ENCODE measurements at places on chromosomes 7 and 10.

DNA sequence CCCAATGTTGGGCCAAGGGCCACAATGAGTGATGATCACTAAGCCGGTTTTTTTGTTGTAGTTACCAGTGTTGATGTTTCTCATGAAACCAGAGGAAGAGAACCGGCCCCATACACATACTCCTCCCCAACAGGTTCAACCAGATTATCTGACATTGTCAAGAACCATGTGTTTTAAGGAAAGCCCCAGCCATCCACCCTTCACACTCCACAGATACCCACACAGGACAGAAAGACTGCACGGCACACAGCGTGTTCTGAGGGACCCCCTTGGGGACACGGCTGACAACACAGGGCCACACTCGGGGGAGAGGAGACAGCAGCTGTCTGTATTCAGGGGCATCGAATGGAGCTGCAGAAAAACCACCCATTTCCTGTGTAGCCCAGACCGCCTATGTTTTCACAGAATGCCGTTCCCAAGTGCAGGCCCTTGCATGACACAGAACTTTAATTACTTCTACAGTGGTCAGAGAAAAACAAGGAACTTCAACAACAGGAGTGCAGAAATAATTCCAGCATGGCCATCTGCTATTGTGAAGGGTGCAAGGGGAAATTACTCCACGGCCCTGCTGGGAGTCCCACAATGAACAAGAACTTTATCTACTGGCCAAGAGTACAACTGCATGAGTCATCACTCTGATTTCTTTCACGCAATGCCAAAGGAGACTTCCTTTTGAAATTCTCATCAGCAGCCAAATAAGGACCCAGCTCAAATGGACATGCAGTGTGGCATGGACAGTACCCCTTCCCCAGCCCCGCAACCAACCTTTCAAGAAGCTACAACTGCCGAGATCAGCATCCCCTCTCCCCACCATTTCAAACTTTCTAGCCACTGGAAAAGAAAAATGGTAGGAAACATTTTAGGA lies 2.3 kb downstream of the KLF6 start:
- DNase-seq, result no peak

DNA sequence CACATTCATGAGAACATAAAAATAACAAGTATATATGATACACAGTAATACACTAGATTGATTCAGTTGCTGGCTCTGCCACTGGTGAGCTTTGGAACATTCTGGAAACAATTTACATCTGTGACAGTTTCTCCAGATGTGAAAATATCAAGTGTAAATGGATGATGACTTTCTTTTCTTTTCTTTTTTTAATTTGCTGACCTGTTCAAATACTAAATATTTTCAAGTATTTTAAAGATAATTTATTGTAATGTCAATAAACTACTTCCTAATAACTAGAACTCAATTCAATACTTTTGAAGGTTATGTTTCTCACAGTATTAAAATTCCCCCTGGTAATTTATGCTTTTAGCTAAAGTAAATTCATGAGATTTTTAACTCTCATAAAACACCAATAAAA lies 180.3 kb downstream of the CRPPA start:
- no peak for DNase-seq

DNA sequence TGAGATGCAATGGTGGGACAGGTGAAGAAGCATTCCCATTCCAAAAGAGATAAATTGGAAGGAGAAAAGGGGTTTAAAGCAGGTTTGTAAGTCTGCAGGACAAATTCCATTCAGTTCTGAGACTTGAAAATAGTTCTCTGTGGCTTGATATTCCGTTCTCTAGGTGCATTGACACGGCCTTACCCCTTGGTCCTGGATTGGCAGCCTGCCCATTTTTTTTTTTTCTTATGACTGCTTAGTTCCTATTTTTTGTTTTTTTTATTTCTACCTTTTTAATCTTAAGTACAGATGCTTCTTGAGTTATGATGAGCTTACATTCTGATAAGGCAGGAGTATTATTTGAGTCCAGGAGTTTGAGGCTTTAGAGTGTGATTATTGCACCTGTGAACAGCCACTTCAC lies 70.6 kb downstream of the MLLT10 start:
- DNase-seq, result no peak

GRCh38 chr10:112311481-112311880 lies 28.3 kb downstream of the TECTB start:
- no peak for DNase-seq

GRCh38 chr10:111458256-111458655 lies 381.4 kb downstream of the ADRA2A start:
- no peak for DNase-seq

DNA sequence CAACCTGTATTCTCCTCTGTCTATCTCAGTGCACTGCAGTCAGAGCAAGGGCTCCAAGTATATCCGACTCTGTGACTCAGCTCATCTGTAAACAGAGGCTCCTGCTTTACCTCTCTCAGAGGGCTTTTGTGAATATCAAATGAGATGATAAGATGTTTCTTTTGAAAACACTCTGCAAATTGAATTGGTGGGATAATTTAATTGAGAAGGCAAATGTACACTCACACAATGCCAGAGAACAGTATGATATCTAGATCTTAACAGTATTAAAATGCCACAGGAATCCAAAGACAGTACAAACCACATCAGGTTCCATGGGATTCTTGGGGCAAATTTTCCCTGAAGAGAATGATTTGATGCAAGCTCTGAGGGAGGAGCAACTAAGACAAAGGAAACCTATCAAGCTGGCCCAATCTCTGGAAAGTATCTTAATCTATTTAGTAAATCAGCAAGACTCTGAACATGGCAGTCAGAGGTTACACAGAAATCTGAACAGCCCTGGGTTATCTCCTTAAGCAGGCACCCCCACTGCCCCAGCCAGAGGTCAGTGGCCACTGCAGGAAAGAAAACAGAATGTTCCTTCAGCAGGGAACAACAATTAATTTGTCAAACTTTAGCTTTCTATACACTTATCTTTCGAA lies 45.9 kb downstream of the DOCK4 start:
- DNase-seq, result no peak

DNA sequence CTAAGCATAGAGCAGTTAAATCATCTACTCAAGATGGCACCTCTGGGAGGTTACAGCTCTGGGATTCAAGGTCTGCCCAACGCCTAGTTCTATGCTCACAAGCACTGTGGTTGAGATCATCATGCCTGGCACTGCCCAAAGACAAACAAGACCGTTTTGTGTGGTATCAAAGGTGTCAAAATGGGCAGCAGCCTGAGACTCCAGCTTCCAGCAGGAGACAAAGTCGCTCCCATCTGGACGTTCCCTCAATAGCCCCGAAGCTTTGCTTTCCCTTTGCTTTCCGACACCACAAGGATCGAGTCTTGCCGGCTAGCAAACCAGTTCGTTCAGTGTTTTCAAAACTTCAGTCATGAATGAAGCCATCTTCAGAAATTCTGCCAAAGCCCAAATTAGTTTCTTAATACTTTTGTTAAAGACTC lies 5.1 kb downstream of the HABP2 start:
- DNase-seq, result no peak

DNA sequence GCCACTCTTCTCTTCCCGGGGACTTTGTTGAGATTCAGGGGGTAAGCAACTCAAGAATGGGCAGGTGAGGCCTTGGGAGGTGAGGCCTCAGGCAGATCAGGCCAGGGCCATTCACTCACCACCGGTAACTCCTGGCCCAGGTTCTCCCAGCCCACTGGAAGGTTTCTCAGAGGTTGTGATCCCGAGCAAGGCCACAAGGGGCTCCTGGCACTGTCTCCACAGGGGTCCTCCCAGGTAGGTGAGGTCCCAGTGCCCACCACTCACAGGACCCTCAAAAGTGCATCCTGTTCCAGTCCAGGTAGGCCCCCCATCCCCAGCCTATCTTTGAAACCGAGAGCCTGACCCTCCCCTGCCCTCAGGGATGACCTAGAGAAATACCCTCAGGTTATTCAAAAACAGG lies 236.1 kb downstream of the BUB3 start:
- no peak for DNase-seq

GRCh38 chr10:50470345-50470744 lies 153.4 kb downstream of the SGMS1 start:
- DNase-seq, result no peak

DNA sequence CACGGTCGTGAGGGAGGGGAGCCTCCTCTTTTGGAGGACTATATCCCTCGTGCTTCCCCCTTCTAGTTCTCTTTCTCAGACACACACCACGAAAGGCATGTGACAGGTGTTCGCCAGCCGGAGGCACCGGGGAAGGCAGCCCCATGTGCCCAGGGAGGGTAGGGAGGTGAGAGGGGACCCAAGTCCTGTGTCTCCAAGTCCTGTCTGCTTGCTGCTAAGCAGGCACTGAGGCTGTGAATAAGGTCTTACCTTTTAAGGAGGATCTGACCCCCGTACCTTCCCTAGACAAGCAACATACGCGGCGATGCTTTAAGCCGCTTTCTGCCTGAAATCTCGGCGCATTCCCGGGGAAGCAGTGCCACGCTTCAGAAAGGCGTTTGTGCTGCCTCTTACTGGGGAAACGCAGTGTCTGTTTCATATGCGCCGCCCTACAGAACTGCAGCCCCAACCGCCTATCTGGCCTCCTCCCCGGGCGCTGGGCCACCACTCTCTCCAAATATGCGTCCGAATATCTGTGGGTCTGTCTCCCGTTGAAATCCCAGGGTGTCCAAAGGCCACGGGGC lies 770 bp downstream of the PLXNA4 start:
- DNase-seq, result no peak

DNA sequence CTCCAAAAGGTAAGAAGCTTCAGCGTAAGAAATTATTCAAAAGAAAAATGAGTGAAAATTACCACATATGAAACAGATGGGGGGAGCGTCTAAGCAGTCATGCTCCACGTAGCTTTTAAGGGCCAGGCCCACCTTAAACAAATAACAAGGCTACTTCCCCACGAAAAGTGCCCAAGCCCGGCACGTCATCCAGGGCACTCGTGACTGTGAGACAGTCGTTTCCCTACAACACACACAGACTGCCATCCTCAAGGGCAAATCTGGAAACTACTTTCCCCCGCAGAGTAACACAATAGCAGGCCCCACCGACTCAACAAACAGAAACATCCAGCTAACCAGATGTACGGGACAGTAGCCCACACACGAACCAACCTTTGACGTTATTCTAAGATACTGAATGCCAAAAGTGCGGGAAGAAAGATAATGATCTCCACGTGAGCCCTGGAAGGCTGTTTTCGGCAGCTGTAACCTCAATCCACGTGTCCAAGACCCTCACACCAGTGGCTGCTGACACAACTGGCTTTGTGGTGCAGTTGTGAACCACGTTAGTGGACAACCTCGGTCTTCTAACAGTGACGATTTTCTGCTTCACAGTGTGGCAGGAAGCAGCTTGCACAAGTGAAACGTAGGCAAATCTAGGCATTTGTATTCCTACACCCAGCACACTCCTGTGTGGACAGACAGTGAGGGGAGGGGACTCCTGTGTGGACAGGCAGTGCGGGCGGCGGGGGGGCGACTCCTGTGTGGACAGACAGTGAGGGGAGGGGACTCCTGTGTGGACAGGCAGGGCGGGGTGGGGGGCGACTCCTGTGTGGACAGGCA lies 251.7 kb downstream of the ZMYND11 start:
- DNase-seq, result no peak

GRCh38 chr7:96598421-96598820 lies 111.2 kb downstream of the SEM1 start:
- DNase-seq, result no peak

DNA sequence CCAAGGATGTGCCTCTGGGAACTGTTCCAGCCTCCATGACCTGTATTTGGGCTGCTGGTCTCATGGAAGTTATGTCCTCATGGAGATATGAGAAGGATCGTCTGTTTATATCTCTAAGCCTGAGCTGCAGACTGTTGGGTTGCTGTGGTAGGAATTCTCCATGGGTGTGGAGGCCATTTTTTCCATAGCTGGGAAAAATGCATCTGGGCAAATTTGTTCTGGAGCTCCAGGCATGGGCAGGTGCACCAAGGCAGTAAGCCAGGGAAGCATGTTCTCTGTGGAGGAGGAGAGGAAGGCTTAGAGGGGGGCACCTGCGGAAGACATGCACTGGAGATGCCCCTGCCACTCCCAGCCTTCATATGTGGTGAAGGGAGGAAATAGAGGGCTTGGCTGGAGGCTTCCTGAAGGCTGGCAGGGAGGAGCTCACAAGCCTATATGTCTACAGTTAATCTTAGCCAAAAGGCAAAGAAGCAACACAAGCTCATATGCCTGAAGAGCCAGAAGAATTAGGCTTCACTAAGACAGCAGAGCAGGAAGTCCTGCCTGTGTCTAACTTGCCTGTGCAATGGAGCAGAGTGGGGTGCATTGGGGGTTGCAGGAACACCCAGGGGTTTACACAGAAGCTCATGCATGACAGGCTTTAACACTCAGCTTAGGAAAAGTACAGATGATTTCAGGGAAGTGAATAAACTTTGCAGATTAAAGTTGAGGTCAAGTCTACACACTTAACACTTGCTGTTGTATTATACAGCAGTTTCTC lies 35.1 kb upstream of the CXCL12 start:
- no peak for DNase-seq

DNA sequence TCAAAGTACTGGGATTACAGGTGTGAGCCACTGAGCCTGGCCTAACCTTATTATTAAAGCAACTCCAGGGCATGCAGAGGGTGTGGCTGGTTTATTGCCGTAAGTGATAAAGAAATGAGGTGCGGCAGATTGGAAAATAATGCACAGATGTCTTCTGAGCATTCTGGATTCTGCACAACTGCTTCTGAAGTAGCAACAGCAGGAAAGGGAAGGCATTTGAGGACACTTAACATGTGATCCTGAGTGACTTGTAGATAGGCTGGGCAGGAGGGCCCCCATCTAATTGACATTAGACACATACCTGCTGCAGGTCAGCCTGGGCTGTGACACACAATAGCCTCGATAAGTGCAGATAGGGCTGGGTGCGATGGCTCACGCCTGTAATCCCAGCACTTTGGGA lies 5.6 kb downstream of the RHBDD2 start:
- DNase-seq, result no peak

- no peak for DNase-seq
Observed at GRCh38 chr7:23458044-23458443, 12.2 kb downstream of the IGF2BP3 start.

DNA sequence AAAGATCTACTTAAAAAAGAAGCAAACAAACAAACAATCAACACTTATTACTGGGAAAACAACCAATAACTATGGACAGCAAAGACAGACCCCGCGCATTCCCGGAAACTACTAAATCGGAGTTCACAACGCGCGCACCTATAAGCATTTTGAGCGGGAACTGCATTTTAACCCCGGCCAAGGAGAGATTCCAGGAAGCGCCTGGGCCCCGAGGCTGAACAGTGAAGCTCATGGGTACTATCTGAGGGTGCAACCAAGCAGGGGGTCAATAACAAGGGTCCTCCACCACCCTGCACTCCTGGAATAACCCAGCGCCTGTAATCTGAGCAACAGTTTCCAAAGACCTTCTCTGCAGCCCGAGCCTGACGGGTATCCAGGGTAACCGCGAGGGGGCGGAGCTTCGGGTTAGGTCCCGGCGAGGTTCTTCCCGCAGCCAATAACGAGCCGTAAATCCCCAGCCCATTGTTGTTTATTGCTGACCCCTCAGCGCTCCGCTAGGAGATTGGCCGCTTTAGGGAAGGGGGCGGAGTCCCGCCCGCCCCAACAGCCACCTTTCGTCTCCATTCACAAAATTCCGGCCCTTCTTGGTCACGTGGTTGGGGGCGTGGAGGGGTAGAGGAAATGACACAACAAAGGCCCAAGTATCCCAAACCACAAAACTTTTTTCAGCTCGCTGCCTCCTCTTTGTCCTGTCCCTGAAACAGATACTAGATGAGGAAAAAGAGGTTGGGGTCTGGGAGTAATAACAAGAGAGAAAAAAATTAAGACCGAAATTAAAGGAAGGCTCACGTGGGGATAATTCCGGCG lies 1.7 kb upstream of the ETV1 start:
- DNase-seq, result peak; percentile 46
